Activated CD4-positive, alpha-beta T cell treated with anti-CD3 and anti-CD28 coated beads, Interleukin-2, amount 50 U/mL, for 1 hour (primary cell): ENCODE measurements at places on chromosomes 2 and 18.

GRCh38 chr2:103159018-103159417, 397.2 kb downstream of the TMEM182 start:
- DNase-seq = no peak

DNA sequence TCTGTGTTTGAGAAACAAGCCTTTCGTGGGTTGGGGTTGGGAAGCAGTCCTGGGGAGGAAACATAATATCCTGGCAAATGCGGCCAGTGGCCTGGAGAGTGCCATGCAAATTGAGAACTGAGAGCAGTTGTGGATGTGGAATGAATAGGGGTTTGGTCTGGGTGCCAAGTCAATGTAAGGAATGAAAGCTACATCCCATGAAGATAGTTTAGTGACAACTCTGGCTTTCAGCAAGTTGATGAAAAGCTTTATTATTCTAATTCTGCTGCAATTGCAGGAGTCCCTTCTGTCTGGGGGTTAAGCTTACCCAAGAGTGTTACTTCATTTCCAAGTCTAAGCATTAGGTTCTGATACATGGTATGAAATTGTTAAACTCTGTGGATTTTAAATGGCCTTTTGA, 771.6 kb downstream of the DPP10 start:
- DNase-seq = no peak

- DNase-seq = no peak
Observed at GRCh38 chr2:135494503-135494902, 36.5 kb downstream of the ZRANB3 start.

- DNase-seq = no peak
Observed at GRCh38 chr2:98541906-98542305, 66.4 kb downstream of the COA5 start.

DNA sequence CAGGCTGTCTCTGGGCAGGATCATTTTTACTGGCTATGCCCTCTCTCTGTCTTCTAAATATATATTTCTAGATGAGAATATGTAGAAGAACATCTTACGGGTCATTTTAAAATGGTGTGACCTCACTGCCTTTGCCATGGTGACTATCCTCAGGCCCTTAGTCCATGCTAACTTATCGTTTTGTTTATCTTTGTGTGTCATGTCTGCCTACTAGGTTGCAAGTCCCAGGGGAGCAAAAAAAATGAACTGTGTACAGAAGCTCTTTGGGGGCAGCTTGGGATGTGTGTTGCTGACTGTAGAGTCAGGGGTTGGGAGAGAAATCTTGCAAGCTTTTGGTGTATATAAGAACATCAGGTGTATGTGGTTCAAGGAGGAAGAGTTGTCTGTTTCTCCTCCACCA, 11.0 kb downstream of the CPSF3 start:
- no peak for DNase-seq

GRCh38 chr2:206082298-206082843, 3.6 kb downstream of the INO80D start:
- DNase-seq = no peak

DNA sequence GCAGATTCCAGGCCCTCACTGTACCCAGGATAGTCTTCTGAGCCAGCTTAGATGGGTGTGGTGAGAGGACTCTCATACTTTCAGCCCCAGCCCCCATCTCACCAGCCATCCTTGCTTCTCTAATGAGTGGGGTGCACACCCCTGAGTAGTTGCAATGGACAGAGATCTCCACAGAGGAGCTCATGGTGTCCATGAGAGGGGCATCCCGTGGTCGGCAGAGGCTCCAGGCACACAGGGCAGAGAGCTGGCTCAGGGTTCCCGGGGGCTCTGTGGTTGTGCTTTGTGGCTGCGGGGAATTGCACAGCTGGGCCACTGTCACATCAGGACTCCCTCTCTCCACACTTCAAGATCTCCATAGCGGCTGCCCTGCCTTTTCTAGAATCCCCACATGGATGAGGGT, 226.0 kb upstream of the PXDN start:
- no peak for DNase-seq

DNA sequence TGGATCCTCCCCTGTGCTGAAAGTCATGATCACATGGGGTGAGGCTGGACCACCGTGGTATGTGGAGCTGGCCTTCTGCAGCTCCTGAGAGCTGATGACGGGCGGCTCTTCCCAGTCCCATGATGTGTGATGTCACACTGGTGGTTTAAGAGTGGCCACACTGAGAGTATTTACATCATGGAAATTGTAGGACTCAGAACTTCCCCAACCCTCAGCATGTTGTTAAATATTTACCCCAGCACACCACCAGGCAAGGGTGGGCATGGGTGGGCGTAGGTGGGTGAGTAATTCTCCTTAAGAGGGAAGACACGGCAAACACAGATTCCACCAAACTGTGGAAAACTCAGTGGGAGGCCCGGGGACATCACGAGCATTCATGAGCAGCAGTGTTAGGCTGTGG, 106.8 kb downstream of the ALPK2 start:
- no peak for DNase-seq

- no peak for DNase-seq
Observed at GRCh38 chr2:222912117-222912516, 51.3 kb downstream of the ACSL3 start.

- no peak for DNase-seq
Observed at GRCh38 chr2:102063941-102064678, 72.3 kb downstream of the IL1R2 start.

- no peak for DNase-seq
Observed at GRCh38 chr2:32375228-32375892, 18.5 kb downstream of the BIRC6 start.

GRCh38 chr18:68965817-68966216, 167.9 kb downstream of the CCDC102B start:
- DNase-seq = no peak

DNA sequence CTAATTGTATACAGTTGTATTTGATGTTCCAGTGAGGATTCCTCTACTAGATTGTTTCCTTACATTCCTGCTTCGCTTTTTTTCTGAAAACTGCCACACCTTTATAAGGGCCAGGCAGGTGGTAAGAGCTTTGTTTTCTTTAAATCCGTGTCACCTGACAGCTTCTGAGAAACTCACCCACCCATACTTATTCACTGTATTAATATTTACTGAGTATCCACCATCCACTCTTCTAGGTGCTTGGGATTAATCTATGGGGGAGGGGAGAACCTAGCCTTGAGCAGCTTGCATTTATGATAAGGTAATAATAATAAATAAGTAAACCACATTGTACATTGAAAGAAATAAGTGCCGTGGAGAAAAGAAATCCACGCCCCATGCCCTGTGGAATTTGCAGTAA, 174.7 kb upstream of the AGAP1 start:
- DNase-seq = no peak

DNA sequence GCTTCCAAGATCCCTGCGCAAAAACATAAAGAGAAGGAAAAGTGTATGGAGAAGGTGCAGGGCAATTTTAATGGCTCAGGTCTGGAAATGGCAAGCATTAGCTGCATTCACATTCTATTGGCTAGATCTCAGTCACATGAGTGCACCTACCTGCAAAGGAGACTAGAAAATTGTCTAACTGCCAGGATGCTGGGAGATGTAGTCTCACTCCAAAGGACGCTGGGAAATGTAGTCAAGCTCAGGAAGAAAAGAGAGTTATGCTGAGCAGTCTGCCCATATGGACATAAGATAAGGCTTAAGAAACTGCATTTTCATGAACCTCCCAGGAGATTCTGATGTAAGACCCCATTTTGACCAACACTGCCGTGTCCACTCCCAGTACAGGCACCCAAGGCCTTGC, 9.5 kb upstream of the KLHL29 start:
- DNase-seq = no peak

DNA sequence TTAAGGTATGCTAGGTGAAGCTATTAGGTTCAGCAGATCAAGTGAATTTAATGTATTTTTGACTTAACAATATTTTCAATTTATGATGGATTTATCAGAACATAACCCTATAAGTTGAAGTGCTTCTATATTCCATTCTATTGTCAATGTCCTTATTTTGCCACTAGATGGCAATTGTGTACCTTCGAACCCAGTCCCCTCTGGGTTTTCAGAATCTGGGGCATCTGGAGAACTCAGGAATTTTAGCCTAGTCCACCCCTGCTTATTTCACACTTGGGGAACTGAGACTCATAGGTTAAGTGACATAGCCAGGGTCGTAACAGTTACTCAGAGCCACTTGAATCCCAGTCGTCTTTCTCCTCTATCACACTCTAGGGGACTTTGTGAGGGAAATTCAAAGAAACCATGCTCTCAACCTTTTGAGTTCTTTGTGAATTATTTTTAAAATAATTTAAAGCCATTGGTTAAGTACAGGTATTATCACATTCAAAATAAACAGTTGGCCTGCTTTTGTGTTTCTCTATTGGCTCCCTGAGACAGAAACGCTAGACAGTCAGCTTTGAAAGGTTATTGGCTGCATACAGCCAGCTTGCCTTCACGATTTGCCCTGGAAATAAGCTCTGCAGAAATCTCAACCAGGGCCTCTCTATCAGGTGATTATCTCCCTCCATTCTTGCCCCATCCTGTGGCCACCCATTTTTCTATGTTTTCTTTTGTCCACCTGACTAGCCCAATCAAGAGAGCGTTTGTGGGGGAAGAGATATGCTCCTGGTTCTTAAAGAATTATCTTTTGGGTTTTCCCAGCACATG, 145.0 kb downstream of the TTC27 start:
- no peak for DNase-seq

DNA sequence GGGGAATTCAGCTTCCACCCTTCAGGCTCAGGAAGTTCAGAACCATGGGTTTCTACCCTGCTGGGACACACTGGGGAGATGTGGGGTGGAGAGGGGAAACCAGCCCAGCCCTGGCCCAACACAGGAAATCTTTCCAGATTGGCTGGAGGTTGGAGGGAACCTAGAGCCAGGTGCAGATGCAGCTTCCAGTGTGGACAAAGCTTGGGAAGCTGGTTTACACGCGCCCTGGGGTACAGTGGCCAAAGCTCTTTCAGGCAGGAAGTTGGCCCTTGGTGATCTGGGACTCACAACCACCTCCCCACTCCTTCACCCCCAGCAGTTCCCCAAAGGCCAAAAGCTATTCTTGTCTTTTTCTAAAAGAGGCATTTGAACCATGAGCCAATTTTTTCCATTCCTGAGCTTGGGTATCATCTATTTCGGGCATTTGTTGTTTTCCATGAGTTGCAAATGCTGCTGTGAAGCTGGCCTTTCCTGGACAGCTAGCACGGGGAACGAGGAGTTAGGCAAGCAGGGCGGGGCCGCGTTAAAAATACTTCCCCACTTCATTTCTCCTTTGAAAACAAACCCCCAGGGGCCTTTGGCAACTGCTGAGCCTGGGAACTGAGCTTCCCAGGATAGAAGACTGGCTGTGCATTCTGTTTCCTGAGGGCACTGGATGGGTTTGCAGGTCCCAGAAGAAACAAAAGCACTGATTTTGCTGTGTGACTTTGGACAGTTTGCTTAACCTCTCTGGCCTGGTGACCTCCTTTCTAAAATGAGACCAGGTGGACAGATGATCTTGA, 3.1 kb upstream of the ARID5A start:
- DNase-seq = no peak

GRCh38 chr2:101256316-101256715, 3.6 kb downstream of the CNOT11 start:
- DNase-seq = no peak

DNA sequence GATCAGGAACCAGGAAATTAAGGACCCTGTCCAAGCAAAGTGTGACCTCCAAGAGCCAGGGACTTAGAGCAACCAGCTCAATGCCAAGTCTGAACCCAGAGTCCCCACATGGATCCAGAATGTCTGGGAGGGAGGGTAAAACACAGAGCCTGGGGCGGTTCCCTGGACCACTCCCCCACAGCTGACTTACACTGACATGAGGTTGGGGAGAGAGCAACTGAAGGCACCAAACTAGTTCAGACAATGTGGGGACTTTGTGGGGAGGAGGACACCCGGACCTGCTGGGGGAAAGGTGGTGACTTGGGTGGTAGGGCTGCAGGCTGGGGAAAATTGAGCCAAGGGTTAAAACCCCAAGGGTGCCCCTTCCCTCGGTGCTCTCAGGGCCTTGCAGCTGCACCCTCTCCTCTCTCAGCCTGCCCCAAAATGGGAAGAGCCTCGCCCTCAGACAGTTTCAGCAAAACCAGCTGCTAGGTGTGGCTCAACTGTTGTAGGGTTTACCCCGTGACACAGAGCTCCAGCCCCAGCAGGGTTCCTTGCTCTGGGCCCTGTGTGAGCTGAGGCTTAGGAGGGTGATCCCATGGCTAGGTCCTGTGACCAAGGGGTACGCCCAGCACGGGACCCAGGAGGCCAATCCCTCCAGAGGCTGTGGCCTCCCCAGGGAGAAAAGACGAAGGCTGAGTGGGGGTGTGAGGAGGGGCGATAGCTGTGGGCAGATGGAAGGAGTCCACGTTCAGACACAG, 28.6 kb downstream of the MARCO start:
- no peak for DNase-seq

DNA sequence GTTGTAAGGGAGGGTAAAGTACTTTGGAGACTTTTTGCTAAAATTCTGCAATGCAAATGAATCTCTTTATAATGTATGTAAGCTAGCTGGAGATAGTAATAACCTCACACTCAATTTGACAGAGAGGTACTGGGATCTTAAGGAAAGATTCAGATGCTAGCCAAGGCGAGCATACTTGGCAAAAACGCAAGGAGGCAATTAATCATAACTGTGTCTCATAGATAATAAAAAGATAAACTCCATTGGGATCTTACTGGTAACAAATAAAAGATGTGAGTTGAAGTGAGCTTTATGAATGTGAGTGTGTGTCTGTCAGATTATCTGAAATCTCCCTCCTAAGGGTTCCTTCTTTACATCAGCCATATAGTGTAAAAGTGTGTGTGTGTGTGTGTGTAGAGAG, 533.0 kb downstream of the TMX3 start:
- no peak for DNase-seq

DNA sequence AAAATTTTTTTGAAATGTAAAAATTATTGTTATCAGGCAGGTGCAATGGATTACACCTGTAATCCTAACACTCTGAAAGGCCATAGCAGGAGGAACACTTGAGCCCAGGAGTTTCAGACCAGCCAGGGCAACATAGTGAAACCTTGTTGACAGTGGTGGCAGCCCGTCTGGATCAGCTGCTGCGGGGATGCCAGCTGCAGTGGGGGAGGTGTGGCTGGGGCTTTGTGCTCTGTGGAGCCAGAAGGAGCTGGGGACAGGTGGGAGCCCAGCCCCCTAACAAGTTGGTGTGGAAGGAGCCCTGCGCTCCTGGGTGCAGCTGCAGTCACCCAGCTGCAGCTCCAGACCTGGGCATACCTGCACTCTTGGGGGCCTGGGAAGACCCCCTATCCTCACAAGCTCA, 182.4 kb upstream of the MC4R start:
- DNase-seq = no peak

DNA sequence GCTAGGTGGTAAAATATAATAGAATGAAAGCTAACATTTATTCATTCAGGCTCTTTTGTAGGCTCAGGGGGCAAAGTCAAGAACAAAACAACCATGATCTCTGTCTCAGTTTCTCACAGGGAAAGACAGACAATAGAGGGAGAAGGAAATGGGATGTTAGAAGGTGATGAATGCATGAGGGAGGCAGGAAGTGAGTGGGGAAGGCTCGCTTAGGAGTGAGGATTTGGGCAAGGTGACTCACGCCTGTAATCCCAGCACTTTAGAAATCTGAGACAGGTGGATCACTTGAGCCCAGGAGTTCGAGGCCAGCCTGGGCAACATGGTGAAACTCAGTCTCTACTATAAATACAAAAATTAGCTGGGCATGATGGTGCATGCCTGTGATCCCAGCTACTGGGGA, 88.4 kb downstream of the CTIF start:
- no peak for DNase-seq

GRCh38 chr18:74803769-74804168, 206.1 kb downstream of the ZNF407 start:
- DNase-seq = no peak

GRCh38 chr2:157244691-157245090, 12.8 kb upstream of the GALNT5 start:
- DNase-seq = no peak

GRCh38 chr18:34978533-34978893, 62.7 kb upstream of the MAPRE2 start:
- DNase-seq = no peak

- no peak for DNase-seq
Observed at GRCh38 chr2:535222-535621, 142.0 kb downstream of the TMEM18 start.
